ENCODE measurements at places on chromosomes 3 and 15.

GRCh38 chr3:130900959-130901358 lies 7.1 kb downstream of the ATP2C1 start:
- DNase-seq, result no peak

DNA sequence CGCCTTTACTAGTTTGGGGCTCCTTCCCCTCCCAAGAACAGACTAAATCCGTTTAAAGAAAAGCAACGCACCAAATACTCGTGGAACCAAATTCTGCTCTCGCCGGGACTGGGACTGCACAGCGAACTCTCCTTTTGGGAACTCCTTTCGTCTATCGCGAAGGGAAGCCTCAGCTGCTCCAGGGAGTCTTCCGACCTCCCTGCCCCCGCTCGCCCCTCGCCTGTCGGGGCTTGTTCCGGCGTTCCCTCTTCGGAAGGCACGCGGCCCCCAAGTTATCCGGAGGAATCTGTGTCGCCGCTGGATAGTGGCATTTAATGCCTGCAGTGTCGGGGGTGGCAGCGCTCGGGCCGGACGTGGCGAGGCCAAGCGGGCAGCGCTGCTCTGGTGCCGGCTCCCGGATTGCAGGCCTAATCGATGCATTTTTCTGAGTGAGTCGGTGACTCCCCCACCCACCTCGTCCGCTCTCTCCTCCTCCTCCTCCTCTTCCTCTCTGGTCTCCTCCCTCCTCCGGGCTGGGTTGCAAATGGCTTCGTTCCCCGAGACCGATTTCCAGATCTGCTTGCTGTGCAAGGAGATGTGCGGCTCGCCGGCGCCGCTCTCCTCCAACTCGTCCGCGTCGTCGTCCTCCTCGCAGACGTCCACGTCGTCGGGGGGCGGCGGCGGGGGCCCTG lies at the start of gene TRIM71:
Gene TRIM71, plus strand, starts transcription at position 440 of the 671 bp plus-strand sequence. Its CDS starts 84 bp downstream, at position 524.
- no peak for DNase-seq

DNA sequence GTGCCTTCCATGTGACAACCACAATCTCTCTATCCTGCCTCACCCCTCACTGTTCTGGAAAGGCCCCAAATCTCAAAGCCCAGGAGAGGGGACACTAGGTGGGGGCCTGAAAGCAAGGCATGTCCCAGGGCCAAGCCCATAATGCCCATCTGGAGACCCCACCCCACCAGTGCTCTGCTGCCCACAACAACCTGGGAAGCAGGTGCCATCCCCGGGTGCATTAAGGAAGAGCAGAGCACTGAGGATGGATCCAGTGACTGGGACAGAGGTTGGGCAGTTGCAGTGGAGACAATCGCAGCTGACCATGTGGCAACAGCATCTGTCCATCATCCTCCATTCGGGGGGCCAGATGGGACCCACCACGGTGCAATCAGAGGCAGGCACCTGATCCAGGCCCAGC lies 106.2 kb upstream of the PRR20G start:
- DNase-seq, result no peak

DNA sequence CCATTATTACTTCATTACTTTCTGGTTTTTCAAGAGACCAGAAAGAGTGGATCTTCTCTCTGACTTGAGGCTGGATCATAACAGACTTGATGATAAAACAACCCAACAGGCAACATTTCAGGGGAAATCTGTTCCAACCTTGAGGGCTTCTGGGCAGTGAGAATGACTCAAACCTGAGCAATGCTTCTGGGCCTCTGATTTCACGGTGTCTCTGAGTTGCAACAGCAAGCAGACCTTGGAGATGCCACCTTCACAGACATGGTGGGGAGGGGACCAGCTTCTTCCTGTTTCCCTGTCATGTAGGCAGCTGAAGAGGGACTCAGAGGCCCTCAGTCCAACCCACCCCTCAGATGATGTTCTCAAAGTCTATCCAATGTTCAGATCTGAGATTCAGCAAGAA lies 104.0 kb downstream of the ABHD5 start:
- DNase-seq, result no peak

DNA sequence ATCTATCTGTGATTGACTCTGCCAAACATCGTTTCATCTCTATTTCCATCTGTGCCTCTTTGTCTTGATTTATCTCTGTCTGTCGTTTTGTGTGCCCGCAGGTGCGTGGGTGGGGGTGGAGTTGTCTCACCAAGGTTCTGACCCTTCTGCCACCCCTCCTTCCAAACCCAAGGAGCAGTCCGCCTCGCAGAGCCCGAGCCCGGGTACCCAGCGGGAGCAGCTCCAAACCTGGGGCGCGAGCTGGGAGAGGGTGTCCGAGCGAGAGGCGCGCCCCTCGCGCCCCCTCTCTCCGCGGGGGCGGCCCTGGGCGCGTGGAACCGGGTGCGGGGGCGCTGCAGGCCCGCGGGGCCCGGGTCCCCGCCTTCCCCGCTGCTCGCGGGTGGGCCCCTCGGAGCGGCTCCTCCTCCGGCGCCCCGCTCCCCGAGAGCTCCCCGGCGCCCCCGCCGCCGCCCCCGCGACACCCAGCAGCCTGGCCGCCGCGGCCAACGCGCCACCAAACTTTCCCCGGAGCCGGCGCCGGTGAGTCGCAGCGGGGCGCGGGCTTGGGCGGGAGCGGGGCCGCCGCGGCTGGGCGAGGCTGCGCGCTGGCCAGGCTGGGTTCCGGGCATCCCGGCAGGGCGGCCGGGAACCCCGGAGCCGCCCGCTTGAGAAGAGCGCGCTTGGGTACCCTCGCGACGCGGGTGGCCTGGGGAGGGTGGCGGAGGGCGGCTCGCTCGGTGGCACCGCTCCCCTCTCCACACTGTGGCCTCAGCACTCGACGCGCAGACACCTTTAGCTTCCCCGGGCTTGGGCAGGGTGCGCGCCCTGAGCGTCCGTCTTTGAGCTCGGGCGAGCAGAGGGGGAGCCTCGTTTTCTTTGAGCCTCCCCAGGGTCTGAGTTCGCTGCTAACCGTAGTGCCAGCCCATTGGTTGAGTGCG lies at the start of gene HRH1:
Gene HRH1, plus strand, starts transcription at position 458 of the 917 bp plus-strand sequence. CDS start 104,545 bp downstream, outside the sequence.
- no peak for DNase-seq

GRCh38 chr15:91609966-91610365 lies 243.5 kb upstream of the SLCO3A1 start:
- no peak for DNase-seq

DNA sequence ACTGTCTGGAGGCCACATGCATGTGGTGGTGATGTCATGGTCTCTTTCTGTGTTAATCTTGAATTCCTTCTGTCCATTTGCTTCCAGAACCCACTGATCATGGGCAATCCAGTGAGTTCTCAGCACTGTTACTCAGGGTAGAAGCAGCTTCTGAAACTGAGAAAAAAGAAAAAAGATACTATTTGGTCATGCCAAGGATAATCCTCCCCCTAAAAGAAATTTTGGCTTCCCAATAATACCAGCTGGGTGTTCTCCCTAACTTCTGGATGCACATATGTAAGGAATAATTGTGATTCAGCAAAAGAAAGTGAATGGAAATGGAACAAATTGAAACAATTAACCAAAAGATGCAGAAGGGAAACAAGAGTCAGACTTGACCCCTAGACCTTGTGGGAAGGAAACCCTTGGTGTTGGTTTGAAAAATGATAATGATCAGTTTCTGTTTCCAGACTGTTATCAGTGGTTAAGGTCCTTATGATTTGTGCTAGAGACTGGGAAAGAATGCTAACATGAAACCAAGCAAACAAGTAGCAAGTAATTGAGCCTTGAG lies 92.3 kb downstream of the RBMS3 start:
- DNase-seq, result no peak

DNA sequence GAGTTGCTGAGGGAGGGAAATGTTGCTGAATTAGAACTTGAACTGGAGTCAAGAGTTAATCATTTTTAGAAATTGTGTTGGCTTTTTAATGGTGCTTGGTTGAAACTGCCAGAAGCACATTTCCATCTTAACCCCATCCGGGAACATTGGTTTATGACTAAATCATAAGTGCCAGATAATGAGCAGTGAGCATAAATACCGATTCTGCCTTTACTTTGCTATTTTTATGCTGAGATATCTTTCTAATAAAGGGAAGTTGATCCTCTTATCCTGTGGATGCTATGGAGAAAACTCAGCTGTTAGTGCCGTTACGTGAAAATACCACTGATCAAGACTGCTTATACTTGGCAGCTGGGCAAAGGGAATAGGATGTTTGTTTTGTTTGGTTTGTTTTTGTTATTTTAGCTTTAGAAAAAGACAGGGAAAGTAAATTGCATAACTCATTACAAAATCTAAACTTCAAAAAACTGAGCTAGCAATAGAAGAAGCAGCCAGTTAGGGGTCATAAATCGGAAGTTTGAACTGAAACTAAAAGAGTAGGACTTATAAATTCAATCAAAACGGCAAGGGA lies 813.1 kb downstream of the NAALADL2 start:
- no peak for DNase-seq

DNA sequence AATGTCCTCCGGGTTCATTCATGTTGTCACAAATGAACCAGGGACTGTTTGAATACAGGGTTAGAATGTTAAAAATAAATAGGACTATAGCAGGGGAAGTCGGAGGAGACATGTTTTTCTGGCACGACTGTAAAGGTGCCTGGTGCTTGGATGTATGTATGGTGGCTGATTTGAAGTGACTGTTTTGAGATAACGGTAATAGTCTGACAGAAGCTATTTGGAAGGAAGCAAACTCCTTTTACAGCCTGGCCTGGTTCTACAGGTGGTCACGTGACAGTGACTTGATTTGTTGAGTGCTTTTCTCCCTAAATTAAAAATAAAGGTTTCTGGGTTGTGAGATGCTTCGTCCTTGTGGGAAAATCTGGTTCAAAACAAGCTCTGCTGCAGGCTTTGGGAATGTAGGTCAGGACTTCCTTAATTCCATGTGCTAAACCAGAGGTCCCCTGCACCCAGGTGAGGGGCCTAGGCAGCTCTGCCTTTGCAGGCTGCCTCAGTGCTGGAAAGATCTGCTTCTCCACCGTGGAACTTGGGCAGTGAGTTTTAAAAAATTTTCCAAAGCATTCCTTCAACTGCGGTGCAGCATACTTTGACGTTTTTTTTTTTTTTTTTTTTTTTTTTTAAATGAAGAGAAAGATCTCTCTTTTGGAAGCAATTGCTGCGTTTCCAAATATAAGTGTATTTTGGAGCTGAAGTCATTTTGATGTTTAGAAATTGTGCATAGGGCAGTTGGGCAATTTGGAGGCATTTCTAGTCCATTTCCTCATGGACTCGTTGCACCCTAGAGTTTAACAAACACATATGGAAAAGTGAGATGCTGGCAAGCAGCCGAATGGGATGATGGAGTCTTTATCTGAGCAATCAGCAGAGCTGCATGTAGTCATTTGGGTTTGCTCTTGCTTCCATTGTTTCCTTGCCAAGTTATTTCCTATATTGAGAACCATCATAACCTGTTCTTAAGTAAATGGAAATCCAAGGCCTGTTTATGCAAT lies 30.9 kb downstream of the ITPR1 start:
- DNase-seq, result no peak

- DNase-seq, result no peak
Measured at GRCh38 chr15:67218428-67218827, 36.0 kb downstream of the AAGAB start.

DNA sequence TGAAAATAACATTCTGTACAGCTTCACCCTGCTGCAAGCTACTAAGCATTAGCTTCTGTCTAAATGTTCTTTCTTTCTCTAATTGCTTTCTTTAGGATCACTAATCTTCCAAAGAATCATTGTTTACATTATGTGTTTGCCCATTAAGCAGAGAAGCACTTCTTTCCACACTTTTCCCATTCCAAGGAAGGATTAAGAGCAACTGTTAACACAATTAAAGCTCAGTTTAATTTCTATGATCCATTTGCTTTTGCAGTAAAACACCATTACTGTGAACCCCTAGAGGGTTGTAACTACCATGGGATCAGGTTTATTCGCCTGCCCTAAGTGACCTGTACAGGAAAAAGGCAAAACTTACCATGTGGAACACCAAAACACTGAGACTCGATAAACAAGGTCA lies 125.8 kb upstream of the ZNF385D start:
- no peak for DNase-seq

DNA sequence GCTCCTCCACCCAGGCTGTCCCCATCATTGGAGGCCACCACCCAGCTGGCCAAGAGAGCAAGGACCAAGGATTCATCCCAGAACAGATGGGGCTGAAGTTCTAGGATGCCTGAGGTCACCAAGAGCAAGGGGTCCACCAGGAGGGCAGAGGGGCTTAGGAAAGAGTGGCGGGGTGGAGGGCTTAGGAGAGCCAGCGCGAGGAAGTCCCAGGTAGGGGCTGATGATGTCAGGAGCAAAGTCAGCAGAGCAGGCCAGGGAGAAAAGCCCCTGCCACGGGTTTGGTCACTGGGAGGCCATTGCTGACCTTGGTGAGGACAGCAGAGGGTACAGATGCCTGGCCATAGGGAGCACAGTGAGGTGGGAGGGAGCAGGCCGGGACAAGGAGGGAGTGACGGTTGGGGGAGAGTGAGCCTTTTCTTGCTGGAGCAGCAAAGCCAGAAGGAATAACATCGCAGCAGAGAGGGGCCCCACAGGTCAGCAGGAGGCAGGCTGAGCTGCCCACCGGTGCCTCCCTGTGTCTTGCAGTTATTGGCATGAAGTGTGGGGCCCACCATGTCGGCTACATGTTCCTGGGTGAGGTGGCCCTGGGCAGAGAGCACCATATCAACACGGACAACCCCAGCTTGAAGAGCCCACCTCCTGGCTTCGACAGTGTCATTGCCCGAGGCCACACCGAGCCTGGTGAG lies 5.2 kb downstream of the PARP3 start:
- no peak for DNase-seq

GRCh38 chr15:22989576-22990477 lies 9.7 kb upstream of the CYFIP1 start:
- no peak for DNase-seq

DNA sequence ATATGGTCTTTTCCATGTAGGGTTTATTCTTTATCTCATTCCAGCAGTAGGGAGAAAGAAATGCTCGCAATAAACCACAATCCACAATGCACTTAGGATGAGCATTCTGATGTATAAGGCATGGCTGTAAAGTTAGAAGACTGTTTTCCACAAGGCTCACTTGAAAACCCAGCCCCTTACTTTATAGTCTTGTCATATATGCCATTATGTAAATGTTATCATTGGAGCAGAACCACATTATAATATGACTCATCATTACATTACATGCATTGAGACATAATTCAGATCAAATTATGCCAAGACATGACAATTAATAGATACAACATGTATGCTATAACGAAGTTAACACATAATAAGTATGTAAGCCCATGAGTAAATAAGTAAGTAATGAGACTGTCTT lies 348.1 kb downstream of the LSAMP start:
- no peak for DNase-seq

- DNase-seq, result no peak
Measured at GRCh38 chr15:68583936-68584755, 5.4 kb downstream of the CORO2B start.

- DNase-seq, result no peak
Measured at GRCh38 chr3:115980709-115981108, 357.4 kb downstream of the GAP43 start.

GRCh38 chr15:76460871-76461270 lies 124.3 kb downstream of the ISL2 start:
- no peak for DNase-seq

DNA sequence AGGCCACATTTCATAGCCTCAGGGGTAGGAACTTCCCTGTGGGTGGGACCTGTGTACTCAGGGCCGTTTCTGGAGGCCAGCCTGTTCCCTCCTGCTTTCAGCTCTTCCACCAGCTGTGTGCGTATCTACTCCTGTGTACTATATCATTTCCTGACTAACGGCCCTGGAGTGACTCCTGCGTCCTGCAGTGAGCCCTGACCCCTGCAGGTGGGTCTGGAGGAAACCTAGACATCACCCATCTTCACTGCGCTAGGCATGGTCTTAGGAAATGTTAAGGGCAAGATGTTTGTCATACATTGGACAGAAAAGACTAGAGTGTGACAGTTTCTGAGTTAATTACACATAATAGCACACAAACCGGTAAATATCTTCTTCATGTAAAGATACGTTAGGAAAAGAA lies 297.3 kb downstream of the GABRB3 start:
- no peak for DNase-seq
